ENCODE measurements at places on chromosomes 13 and 19. TPM values are rescaled to one million over a fixed set of nuclear protein-coding genes. Genes with fewer than 3 reads are reported as not detected.

- DNase-seq, result no peak
These were observed 6.9 kb upstream of the SBK3 start for GRCh38 chr19:55552206-55552605.

DNA sequence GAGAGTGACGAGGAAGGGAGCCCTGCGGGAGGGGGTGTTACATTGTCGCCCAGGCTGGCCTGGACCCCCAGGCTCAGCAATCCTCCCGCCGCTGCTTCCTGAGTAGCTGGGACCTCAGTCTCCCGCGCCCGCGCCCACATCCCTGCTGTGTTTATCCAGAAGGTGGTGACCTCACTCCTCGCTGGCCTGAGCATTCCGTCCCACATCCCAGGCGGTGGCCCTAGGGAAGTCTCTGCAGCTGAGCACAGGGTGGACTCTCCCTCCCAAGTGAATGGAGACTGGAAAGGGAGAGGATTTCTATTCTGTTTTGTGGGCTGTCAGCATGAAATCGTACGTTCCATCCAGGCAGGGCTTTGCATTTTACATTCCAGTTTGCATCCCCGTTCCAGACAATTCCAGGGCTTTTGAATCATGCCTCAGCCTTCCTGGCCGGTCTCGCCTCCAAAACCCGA, 401 bp upstream of the ZNF765 start:
- DNase-seq, result peak; percentile 60

DNA sequence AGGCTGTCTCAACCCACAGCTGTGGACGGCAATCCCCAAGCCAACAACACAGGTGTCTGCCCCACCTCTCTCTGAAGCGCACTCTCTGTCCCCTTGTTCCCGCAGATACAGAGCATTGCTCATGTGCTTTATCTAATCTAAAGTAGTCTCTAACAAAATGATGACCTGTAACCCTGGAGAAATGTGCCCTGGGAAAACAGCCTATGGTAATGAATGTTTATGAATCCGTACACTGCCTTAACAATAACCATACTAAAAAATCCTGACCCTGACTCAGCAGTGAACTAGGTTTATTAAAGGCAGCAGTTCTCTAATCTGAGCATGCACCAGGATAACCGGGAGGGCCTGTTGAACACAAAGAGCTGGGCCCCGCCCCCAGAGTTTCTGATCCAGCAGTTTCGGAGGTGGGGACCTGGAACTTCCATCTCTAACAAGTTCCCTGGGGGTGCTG, 50.7 kb upstream of the SLC15A1 start:
- no peak for DNase-seq

- no peak for DNase-seq
These were observed 14.6 kb downstream of the LSM4 start for GRCh38 chr19:18308051-18308947.

- no peak for DNase-seq
These were observed 107.6 kb downstream of the ABCC4 start for GRCh38 chr13:95193509-95194230.

Gene MISP3
- total RNA-seq, result 6.4 TPM

GRCh38 chr19:27750391-27751043, 1462.4 kb downstream of the UQCRFS1 start:
- DNase-seq, result no peak

Gene APLP1
- total RNA-seq, result 3.3 TPM

DNA sequence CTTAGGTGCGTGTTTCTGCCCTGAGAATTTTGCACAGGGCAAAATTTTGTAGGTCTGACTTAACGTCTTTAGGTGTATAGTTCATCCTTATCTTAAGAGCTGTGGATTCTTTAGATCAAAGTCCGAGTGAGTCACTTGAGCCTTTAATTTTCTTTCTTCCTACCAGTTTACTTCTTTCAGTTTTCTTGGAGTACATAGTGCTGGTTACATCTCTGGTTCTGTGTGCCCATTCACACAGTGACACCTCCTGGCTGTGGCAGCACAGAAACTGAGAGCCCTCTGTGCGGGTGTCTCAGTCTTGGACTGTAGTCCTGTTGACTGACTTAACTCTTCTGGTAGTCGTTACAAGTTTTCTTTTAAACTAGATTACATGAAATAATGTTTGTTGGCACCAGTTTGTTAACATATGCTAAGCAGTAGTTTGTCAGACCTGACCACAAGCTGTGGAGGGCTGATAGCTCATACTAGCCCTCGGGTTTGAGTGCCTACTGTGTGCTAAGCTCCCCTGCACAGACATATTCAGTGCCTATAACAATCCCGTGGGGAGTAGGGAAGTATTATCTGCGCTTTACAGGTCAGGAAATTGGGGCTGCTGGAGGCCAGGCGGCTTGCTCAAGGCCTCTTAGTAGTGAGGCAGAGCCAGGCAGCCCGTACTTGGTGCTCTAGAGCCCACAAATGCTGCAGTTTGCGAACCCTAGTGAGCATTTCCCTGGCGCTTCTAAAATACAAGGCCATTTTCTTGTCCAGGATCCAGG, 1.6 kb downstream of the GATAD2A start:
- no peak for DNase-seq

DNA sequence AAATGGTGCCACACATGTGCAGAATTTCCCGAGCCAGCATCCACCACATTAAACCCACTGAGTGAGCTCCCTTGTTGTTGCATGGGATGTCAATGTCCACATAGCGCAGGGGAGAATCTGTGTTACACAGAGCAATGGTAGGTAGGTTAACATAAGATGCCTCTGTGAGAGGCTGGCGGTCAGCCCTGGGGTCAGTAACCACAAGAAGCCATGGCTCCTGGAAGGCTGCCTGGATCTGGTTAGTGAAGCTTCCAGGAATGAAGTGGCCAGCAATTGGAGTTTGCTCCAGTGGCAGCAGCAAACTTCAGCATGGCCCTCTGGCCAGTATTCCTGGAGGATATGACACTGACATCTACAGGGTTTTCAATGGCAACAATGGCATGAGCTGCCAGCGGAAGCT, 37.0 kb upstream of the PCDH9 start:
- no peak for DNase-seq

Gene RYR1
- 1.3 TPM for total RNA-seq

Gene LILRB4
- total RNA-seq, result 17.6 TPM

GRCh38 chr13:30366088-30366487, 56.2 kb upstream of the UBE2L5 start:
- no peak for DNase-seq

DNA sequence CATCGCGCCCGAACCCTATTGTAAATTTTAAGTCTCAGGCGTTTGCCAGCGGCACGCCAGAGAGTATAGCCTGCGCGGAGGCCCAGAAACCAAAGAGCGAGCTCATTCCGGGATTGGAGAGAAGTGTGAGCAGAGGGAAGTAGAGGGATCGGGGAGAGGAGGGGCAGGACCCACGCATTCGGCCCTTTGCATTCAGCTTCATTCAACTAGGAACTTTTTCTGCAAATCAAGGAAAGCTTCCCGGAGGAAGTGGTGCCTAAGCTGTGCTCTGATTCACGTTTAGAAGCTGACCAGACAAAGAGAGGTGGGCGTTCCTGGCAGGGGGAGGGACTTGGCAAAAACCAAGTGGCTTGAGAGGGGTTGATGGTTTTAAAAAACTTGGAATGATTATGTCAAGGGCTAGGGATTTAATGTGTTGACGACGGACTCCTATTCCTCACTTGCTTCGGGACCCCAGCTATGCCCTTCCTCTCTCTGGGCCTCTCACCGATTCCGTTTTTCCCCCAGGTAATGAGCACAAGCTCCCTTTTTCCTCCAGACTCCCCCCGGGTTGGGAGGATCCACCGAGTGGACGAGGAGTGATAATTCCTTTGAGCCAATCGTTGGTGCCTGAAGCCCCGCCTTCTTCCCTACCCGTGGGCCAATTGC, 811 bp upstream of the PRMT1 start:
- peak; percentile 86 for DNase-seq

Gene LYPD4
- total RNA-seq, result not detected

DNA sequence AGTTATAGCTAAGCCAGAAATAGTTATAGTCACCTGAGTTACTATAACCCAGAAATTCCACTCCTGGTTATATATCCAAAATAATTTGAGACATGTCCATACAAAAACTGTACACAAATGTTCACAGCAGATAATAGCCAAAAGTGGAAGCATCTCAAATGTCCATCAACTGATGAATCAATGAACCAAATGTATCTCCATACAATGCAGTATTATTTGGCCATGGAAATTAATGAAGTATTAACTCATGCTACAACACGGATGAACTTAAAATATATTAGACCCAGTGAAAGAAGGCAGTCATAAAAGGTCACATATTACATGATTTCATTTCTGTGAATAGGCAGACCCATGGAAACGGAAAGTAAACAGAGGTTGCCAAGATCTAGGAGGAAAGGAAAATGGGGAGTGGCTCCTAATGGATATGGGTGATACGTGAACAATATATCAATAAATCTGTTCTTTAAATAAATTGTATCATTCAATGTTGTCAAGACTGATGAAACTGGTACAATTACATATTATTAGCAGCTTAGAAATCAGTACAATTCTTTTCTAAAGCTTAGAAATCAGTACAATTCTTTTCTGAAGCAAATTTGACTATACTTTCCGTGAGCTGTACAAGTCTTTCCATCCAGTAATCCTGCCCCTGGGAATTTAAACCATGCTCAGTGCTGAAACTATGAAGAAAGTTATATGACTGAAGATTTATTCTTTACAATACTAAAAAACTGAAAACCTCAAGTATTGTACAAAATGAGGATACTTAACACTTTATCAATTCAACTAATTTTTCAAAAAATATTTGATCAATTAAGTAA, 47.0 kb upstream of the DIAPH3 start:
- no peak for DNase-seq

Gene TMEM150B
- total RNA-seq, result 3.1 TPM

- DNase-seq, result no peak
These were observed 27.5 kb downstream of the RAB20 start for GRCh38 chr13:110533771-110534670.

Gene NXNL1
- total RNA-seq, result 0.64 TPM

DNA sequence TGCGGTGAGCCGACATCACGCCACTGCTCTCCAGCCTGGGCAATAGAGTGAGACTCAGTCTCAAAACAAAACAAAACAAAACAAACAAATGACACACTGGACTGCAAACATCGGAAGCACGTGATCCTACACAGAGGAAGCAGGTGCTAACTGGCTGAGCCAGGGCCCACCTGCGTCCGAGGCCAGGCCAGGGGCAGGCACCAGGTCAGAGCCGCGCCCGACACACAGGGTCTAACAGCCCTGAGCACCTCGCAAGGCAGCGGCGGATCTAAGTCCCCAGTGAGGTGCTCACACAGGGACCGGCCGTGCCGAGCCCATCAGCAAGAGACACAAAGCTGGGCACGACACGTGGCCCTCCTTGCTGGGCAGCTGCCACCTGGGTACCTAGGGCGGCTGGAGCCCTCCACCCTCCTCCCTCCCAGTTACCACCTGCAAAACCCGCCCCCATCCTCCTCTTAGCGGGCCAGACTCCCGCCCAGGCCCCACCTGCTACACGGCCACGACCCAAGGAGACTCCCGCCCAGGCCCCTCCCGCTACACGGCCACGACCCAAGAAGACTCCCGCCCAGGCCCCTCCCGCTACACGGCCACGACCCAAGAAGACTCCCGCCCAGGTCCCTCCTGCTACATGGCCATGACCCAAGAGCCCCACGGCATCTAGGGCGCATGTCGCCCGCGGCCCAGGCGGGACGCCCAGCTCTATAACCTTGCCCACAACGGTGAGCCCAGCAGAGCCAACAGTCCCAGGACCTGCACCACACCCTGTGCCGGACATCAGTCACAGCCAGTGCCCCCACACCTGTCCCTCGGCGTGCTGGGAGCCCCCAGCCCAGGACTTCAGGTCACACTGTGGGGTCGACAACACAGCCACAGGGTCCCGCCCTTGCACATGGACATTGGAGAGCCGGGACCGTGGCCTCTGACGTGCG, 15.6 kb downstream of the AP3D1 start:
- DNase-seq, result no peak

Gene OR7D2
- total RNA-seq, result not detected

Gene DNAJC3
- total RNA-seq, result 44.3 TPM

Gene ARHGEF1
- total RNA-seq, result 61.9 TPM

DNA sequence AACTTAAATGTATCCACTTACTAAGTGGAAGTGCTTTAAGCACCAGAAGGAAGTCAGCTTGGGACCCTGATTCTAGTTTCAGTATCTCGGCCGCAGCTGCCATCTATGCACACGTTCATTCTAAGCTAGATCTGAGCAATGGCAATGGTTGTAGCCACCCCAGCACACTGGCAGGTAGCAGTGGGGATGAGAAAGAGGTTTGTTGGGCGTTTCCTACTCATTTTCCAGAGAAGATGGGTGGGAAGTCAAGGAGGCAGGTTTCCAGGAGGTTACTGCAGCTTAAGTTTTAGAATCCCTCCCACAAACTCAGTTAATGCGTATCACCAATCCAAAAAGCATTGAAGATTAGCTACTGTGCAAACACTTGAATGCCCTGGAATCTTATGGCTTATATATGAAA, 114.2 kb upstream of the TSC22D1 start:
- DNase-seq, result no peak

All from breast epithelium (tissue), 4 donors.